ENCODE measurements at places on chromosomes 3 and 15.

- no peak for DNase-seq
Observed at GRCh38 chr3:103786296-103786695, 1351.5 kb downstream of the ZPLD1 start.

DNA sequence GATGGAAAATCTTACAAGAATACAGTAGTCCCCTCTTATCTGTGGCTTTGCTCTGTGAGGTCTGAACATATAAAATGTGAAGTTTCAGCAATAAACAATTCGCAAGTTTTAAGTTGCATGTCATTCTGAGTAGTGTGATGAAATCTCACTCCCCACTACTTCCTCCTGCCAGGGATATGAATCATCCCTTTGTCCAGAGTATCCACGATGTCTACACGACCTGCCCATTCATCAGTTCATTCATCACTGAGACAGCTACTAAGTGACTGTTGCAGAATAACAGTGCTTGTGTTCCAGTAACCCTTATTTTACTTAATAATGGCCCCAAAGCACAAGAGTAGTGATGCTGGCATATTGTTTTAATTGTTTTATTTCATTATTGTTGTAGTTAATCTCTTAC is 489.2 kb upstream of the UBE2E2 start:
- no peak for DNase-seq

- no peak for DNase-seq
Observed at GRCh38 chr3:56064684-56065083, 403.6 kb downstream of the ERC2 start.

GRCh38 chr3:2727610-2728318 is 382.4 kb downstream of the IL5RA start:
- no peak for DNase-seq

- peak; percentile 59 for DNase-seq
Observed at GRCh38 chr3:194140520-194141414, 4.8 kb downstream of the HES1 start.

GRCh38 chr15:75460646-75461045 is 9.2 kb upstream of the SIN3A start:
- DNase-seq, result no peak

Data from activated naive CD4-positive, alpha-beta T cell treated with anti-CD3 and anti-CD28 coated beads, Interleukin-2, amount 10 ng/mL, durations not matched to agents 7 days and 5 days (primary cell).